Endothelial cell (in vitro differentiated cells): ENCODE measurements at places on chromosomes 3 and 15.

DNA sequence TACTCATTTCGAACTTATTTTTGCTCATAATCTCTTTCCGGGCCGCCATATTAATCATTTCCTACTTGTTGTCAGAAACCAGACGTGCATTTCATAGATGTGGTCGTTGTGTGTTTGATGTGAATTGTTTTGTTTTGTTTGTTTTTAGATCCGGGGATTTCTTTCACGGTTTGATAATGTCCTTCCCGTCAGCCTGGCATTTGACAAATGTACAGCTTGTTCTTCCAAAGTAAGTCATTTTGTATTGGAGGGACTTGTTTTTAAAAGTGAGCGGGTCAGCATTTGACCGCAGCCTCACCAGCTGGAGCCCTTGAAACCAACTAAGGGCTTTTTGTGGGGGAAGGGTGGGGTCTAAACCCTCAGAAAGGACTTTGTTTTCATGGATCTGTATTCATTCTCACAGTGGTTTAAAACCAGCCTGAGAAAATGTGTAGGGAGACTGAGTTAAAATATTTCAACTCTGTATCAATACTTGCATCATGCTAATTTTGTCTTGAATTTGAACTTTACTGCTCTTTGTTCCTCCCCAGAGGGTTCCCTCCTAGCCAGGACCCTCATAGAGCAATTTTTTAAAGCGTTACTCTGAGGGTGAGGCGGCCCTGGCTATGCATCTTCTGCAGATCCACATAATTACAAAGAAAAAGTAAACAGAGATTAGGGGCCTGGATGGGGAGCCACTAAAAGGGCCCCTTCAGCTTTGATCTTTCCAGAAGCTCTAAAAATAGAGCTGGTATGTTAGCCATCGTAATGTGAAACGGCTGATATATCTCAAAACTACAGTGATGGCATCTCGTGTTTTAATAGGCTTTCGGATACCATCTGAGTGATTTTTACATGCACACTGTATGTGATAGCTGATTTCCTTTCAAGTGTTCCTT, 107.9 kb downstream of the ATG7 start:
- no peak for DNase-seq

GRCh38 chr15:42035435-42035761, 14.6 kb upstream of the PLA2G4E start:
- no peak for DNase-seq

DNA sequence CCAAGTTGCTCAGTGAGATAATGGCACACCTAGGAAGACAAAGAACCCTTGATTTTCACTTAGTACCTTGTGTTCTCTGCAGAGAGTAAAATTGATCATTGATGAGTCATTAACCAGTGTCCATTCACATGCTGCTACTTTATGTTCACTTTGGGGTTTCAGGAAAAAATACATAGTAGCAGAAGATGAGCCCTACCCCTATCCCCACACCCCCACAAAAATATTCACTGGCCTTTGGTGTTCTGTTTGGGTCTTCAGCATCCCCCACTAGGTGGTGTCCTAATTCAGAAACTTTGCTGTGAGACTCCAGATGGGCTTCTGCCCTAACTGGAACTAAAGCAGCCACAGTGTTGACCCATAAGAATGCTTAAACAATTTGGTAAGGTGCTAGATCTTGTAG, 178.8 kb downstream of the KLHL25 start:
- DNase-seq, result peak; percentile 39

GRCh38 chr3:112651516-112651915, 10.6 kb upstream of the CCDC80 start:
- DNase-seq, result no peak

- no peak for DNase-seq
These were observed 122.0 kb upstream of the SLC7A14 start for GRCh38 chr3:170707899-170708298.

DNA sequence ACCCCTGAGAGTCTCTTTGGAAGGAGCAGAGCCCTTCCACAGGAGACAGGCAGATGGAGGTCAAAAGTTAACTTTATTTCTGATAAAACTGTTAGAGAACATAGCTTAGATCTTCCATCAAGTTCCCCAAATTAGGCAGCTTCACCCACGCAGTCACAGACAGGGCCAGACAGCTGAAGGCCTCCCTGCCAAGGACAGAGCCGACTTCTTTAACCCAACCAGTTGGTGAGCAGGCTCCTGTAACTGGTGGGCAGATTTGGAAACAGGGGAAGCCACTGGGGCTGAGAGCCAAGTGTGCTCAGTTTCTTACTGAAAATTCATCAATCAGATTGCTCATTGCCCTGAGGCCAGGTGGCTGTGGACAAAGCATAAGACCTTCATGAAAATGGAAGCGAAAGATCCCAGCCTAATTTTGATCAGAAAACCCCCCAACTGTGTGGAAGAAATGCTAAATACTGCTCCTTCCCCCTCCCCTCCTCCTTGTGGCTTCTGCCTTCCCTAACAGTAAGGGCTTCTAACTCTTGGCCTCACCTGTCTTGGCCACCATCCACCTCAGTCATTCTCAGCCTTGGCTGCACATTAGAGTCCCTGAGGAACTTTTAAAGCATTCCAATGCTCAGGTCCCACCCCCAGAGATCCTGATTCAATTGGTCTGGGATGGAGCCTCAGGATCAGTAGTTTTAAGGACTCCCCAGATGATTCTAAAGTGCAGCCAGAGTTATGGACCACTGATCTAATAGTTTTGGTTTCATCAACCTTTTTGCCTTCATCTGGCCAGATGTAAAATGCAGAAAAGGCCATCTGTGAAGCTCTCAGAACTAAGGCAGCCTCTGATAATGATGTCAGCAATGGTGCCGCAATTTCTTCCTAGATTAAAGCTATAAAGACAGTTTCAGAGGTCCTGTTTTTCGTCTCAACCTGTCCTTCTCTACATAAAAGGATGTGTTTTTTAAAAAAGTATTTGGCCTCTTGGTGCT, 11.5 kb downstream of the CLRN1 start:
- DNase-seq, result no peak

GRCh38 chr3:47223755-47224154, 58.8 kb downstream of the KIF9 start:
- no peak for DNase-seq

DNA sequence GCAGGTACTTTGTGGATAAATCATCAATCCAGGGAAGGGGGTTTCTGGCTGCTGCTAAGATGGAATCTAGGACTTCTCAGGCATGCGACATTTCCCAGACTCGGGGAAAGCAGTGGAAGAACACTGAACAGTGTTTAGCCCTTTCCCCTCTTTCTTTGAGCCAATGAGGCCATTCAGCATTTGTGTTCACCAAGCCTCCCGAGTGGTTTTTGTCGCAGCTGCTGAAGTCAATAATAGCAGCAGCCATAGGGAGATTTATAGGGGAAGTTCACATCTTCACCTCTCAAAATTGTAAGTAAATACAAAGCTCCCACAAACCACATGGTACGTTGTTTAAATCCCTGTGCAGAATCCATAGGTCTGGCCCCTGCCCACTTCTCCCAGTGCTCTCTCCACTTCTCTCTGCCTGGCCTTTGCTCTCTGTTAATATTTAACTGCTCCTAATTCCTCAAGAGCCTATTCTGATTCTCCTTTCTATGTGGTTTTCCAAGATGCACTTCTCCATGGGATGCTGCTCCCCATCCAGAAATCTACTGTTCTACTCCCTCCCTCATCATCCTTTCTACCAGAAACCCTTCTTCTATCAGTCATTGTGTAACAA, 230.7 kb downstream of the SHQ1 start:
- DNase-seq, result no peak

DNA sequence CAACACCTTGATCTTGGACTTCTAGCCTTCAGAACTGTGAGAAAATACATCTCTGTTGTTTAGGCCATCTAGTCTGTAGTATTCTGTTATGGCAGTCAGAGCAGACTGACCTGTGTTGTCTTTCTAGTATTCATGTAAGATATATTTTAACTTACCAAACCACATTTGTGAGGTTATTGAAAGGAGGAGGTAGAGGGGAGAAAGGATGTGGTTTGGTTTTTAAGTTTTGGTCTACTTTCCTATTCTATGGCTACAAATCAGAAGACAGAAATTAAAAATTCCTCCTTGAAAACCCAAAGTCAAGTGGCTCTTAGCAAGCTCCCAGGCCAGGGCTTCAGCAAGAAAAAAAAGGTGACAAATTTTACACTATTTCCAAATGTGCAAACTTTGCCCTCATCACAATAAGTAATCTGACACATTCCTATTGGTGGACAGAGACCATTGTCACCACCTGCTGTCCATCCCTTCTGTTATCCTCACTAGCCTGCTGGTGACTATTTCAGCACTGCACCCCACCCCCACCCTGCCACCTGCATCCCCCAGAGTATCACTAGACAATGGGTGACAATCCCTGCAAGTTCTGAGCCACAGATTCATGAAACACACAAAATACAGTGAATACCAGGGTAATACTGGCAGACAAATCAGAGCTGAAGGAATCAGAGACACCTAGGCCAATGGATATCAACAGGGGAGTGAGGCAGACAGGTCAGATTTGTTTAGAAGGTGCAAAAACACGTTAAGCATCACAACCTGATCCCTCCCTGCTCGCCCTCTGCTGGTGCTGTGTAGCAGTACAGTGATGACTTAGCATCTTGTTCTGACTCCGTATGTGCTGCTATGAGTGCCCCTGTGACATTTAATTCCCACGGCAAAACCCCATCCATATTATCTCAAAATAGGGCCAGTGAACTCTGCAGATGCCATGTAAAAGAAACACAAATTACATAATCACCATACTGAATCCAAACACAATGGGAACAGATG, 79.0 kb upstream of the DCLK3 start:
- peak; percentile 53 for DNase-seq

DNA sequence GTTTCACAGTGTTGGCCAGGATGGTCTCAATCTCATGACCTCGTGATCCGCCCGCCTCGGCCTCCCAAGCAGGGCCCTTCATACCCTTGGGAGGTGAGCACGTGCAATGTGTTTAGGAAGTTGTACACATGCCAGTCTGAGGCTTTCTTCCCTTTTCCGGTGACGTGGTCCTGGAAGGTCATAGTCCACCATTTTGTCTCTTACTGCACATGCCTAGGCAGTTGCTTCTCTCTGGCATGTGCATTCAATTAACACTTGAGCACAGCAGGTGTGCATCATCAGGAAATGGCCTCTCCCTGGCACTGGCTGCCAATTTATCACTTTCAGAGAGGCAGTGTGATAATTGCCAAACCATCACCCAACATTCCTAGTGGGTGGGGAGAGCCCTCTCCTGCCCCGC, 21.7 kb upstream of the SELENOK start:
- DNase-seq, result no peak

DNA sequence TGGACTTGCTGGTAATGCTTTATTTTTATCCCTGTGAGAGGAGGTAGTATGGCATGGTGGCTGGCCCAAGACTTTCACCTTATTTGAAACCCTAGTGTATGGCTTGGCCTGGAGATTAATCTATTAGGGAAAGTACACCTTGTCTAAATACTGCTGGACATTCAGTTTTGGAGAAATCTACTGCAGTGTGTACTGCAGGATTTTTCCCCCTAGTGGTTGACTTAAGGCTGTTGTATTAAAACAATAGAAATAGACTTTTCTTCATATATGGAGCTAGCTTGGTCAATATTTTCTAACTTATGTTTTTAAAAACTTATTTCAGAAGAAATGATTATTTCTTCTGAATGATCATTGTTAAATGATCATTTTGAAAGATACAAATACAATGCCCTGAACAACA, 13.9 kb upstream of the SLITRK3 start:
- DNase-seq, result no peak

DNA sequence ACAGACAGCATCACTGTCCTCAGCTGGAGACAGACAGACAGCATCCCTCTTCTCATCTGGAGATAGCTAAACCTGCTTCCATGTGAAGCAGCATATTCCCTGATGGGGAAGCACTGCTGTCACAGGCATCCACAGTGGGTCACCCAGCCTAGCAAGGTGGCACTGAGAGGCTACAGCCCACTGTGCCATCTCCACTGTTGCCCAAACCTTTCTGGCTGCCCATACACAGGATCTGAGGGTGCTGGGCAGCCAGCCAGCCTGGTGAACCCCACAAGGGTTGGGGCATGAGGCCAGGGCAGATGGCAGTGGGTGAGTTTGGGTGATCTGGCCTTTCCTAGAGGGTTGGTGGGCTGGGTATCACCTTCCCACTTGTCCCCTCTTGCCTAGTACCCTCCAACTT, 11.7 kb downstream of the CHST13 start:
- no peak for DNase-seq

DNA sequence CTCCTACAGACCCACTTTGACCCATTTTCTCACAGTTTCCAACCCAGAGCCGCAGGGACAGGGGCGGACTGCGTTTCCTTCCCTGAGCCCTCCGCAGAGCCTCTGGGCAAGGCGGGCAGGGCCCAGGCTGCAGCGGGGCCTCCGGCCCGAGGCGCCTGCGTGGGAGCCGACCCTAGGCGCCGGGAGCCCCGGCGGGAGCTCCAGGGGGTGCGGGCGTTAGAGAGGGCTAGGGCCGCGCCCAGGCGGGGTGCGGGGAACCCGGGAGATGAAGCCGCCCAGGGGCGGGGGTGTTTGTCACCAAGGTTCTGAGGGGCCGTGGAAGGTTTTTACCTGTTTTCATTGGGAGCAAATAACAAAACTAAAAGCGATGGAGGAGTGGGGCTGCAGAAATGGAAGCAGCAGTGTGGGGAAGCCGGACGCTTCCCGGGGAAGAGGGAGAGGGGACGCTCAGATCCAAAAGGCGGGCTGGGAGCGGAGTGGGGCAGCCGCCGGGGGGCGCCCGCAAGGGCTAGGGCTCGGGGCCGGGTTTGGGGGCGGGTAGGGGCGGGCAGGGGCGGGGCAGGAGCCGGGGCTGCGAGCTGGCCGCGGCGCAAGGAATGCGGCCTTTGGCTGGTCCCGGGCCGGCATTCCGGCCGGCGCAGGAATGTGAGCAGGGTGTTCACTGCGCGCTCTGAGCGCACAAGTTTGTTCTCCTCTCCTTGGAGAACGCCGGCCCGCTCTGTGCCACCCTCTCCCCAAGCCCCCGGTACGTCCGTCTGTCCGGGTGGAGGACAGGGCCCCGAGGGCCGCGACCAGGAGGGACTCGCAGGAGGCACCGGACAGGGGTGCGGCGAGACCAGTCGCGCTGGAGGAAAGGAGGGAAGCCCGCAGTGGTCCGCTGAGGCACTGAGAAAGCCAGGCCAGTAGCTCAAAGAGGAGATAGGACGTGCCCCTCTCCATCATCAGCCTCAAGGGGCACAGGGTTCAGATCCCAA, 61.1 kb downstream of the AMOTL2 start:
- peak; percentile 75 for DNase-seq

GRCh38 chr15:89599021-89599420, 23.8 kb downstream of the TICRR start:
- DNase-seq, result no peak

GRCh38 chr3:18649666-18650363, 224.7 kb upstream of the SATB1 start:
- no peak for DNase-seq
